ENCODE measurements at places on chromosomes 2 and 18. TPM values are rescaled to one million over a fixed set of nuclear protein-coding genes. Genes with fewer than 3 reads are reported as not detected.

FAM110C gene
- 0.22 TPM for total RNA-seq

SP9 gene
- total RNA-seq = not detected

MAB21L4 gene
- not detected for total RNA-seq

CD226 gene
- total RNA-seq = 0.82 TPM

NXPH2 gene
- total RNA-seq = not detected

BMP10 gene
- not detected for total RNA-seq

CKAP2L gene
- 6.1 TPM for total RNA-seq

SH2D6 gene
- not detected for total RNA-seq

ACADL gene
- not detected for total RNA-seq

SULT1C4 gene
- total RNA-seq = 0.60 TPM

HMSD gene
- not detected for total RNA-seq

ESPNL gene
- 0.07 TPM for total RNA-seq

TMEM37 gene
- 0.77 TPM for total RNA-seq

CRYBA2 gene
- total RNA-seq = not detected

IL1F10 gene
- not detected for total RNA-seq

DGUOK gene
- total RNA-seq = 58.1 TPM

MAPK4 gene
- total RNA-seq = 0.28 TPM

TUBA3E gene
- total RNA-seq = not detected

IGFBP2 gene
- total RNA-seq = 1,045 TPM

UBE2F gene
- 61.8 TPM for total RNA-seq

UPP2 gene
- 0.60 TPM for total RNA-seq

PTRHD1 gene
- total RNA-seq = 32.5 TPM

ALKAL2 gene
- total RNA-seq = 164 TPM

INHA gene
- 2.7 TPM for total RNA-seq

CAPN14 gene
- 0.10 TPM for total RNA-seq

APLF gene
- total RNA-seq = 3.9 TPM

CHMP3 gene
- total RNA-seq = 109 TPM

LINC00305 gene
- not detected for total RNA-seq

LCT gene
- total RNA-seq = not detected

MDH1B gene
- total RNA-seq = 1.5 TPM

Data from chondrocyte (in vitro differentiated cells).